ENCODE measurements at places on chromosomes 7 and 10.

DNA sequence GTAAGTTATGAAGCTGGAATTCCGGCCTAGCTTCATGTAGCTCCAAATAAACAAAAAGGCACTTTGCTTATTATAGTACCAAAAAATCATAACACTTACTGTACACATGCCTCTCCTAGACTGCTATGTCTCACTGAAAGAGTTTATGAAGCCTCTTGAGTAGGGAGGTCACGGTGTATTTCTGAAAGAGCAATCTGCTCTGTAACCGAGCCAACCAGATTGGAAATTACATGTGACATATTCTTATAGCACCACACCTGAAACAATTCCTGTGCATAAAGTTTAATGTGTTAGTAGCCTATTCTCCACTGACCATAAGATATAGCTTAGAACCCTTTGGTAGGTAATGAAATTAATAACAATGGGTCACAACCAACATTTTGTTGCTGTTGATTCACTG is 1.3 kb upstream of the FAM3C start:
- no peak for DNase-seq

DNA sequence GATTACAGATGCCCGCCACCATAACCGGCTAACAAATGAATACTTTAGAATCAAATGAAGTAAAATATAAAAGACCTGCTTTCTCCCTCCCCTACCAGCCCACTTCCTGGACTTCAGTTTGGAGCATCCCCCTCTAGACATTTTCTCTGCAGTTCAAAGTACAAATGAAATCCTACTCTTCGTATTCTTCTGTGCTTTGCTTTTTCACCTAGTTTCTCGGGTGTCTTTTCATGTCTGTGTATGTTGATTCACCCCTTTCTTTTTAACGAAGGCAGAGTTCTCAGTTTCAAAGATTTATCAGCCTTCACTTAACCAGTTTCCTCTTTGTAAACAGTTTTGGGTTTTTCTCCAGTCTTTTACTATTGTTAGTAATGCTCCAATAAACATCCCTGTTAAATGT is 145.9 kb upstream of the STK17A start:
- no peak for DNase-seq

DNA sequence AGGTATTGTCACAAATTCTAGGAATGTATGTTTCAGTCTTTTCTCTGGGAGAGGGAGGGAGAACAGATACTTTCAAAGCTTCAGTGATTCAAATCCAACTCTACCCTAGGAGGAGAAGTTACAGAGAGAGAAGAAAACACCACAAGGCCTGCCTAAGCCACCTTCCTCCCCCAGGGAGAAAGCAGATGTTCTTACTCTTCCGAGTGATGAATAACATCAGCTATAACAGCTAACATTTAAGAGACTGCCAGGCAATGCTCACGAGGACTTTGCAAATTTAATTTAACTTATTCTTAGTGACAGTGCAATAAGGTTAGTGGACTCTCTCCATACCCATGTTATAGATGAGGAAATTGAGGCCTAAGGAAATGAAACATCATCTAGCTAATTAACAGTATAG is 36.8 kb downstream of the TAS2R41 start:
- no peak for DNase-seq

DNA sequence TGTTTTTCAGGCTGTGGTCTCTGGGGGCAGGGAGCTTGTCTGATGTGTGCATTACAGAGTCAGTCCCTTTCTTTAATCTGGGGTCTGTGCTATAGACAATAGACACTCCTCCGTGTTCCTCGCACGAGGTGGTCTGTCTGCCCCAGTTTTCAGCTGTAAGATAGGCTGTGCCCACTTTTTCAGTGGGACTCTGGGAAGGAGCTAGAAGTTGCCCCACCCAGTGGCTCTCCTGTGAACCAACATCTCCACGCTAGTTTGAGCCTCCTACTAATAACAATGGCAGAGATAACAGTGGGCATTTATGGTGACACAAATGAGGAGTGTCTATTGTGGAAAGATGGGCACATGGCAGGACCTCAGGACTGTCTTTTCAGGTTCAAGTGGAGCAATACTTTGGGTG is 44.0 kb downstream of the ADRB1 start:
- no peak for DNase-seq

DNA sequence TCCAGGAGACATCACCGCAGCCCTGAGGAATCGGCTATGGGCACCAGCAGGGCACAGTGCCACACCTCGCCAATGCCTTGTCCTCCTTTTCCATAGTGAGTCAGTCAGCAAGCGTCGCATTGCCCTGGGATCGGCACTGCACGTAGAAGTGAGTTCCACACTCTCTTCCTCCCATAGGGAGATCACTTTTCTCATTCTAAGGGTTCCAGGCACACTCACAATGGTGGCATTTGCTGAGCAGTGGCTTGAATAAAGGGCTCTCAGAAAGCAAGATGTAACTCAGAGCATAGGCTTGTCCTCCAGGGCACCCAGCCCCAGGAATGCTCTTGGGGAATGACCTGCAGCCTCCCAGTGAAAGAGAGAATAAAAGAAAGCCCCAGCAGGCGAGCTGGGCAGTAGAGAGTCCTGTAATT is 1.1 kb upstream of the VIM start:
- DNase-seq, result no peak

DNA sequence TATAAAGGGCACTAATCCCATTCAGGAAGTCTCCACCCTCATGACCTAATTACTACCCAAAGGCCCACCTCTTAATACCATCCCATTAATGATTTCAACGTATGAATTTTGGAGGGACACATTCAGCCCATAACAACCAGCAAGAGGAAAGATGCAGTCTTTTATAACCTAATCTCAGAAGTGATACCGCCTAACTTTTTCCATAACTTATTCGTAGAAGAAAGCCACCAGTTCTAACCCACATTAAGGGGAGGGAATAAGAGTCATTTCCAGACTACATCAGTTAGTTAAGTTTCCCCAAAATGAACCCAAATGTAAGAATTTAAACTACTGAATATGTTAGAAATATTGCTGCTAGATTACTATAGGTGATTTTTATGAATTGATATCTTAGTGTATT is 32.1 kb upstream of the LHFPL3 start:
- no peak for DNase-seq

DNA sequence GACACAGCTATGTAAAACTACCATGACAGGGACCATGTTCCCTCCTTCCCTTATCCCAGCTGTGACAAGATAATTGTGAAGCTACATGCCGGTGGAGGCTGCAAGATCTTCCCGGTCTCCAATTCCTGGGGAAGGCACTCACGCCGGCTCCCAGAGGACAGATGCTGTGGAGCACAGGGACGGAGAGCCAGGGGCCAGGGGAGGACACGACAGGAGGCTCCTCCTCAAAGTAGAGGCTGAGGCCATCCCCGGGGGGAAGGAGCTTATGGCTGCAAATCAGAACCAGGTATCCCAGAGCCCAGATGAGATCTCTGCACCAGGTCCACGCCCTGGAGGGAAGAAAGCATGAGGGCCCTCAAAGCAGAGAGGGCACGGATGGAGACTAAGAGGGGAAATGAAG is 286.2 kb downstream of the TCERG1L start:
- no peak for DNase-seq

GRCh38 chr7:87058744-87059524 is 520 bp downstream of the ELAPOR2 start:
- no peak for DNase-seq

GRCh38 chr7:156064971-156065386 is 252.7 kb upstream of the SHH start:
- peak; percentile 62 for DNase-seq

DNA sequence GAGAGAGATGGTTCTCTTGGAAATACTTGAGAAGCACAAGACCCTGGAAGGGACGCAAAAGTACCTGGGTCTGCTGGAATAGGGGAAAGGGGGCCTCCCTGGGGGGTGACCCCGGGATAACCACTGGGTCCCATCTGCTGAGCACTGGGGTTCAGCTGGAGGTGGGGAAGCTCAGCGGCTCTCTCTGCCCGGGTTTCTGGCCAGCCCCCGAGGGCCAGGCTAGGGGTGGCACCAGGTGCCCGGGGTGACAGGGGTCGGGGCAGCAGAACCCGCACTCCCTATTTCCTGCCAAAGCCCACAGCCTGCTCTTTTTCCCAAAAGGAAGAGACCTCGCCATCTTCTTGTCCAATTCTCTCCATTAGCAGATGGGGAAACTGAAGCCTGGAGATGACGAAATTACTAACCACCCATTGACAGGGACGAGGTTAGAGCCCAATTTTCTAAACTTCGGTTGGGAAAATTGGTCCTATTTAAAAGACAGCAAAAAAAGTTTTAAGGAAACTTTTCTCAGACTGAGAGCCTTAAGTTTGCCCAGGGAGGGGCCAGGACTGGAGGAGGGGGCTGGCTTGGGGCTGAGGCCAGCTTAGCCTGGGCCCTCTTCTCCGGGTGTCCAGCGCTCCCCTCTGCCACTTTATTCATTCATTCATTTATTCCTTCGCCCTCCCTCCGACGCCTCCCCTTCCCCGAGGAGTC is 17.8 kb upstream of the GATA3 start:
- DNase-seq, result no peak

DNA sequence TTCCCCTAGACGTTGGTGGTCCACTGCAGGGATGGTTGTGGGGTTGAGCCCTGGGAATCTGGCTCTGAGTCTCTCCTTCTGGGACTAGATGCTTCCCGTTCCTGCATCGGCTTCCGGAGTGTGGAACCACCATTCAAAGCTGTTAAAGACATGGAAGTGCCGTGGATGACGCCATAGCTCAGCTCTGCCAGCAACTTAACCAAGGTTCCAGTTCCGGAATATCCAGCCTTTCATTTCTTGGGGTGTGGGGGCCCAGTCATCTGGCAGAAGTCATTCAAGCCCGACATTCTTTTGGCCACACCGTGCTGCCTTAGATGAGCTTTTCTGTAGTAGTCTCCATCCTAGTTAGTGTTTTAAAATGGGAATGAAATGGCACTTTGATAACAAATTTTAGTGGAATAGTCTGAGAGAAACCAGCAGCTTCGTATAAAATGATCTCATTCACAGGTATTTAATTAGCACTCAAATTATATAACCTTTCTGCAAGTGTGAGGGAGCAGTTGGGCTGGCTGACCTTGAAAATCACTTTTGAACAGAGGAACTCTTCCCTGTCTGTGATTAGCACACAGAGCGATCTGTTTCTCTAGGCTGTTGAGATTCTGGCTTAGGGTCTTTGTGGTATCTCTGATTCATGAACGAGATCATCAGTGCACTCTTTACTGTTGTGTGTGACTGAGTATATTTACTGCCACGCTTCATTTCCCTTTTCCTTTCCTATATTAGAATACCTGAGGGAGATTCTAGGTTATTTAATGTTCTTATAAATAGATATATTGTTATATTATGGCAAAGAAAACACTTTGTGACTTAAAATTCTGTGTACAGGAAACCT is 19.9 kb downstream of the LMTK2 start:
- peak; percentile 10 for DNase-seq

DNA sequence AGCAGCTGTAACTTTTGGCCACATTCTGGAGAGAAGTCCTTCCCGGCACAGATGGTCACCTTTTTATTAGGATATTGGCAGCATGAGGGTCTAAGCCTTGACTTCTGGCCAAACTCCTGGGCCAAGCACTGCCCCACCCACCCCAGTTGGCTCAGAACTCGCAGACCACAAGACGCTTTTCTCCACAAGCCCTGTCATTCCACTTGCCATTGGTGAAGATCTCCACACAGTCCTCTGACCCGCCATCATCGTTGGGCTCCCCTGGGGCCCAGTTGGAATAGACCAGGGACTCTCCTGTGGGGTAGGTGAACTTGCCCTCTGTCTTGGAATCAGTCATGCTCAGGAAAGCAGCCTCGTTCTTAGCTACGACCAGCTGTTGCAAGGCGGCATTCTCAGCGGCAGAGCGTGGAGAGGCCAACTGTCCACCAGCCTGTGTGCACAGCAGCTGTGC is 11.2 kb downstream of the SFTPD start:
- DNase-seq, result no peak

GRCh38 chr7:18941207-18941606 is 176.2 kb downstream of the TWIST1 start:
- peak; percentile 26 for DNase-seq

GRCh38 chr7:67359900-67360299 is 363.3 kb downstream of the TYW1 start:
- no peak for DNase-seq

- no peak for DNase-seq
Measured at GRCh38 chr10:102220612-102221011, 5.5 kb upstream of the ELOVL3 start.

DNA sequence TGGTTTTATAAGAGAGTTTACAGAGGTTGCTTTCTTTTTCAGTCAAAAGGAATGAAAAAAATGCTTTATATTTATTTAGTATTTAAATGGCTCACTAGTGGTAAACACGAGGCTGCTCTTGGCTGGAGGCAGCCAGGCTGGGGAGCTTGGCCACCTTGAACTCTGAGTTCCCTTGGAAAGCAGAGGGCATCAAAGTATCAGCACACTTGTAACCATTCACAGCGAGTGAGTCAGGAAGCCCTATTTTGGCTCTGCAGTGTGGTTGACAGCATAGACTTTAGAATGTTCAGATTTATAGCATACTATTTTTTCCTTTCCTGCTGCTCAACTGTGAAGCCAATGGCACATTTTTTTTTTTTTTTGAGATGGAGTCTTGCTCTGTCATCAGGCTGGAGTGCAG is 51.6 kb downstream of the CYCS start:
- DNase-seq, result peak; percentile 25

DNA sequence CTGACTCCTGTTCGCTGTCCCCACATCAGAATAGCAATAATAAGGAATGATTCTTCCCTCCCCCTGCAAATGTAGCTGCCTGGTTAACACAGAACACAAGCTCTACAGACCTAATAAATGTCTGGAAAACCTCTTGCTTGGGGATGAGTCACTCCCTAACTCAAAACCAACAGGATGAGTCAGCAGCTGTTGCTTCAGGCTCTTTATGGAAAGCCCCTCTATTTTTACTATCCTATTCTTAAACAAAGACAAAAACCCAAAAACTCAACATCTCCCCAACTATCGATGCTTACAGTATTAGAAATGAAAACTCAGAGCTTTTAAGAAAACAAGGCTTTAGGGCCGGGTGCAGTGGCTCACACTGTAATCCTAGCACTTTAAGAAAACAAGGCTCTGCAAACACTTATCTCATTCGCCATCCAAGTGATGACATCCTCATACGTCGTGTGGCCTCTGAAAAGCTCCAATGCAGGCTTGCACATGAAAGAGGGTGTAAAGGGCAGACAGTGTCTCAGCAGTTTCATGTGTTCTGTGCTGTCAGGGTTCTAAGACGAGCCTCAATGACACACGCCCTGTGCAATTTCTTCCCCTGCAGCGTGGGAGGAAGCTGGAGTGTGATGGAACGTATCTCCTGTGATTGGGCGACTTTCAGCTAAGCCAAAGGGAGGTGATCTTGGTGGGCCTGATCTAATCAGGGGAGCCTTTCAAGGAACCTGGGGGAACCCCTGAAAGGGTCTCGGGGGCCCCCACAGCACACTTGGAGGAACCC is 70.1 kb downstream of the AMZ1 start:
- DNase-seq, result peak; percentile 99

- no peak for DNase-seq
Measured at GRCh38 chr7:27590416-27590815, 72.3 kb downstream of the HIBADH start.

DNA sequence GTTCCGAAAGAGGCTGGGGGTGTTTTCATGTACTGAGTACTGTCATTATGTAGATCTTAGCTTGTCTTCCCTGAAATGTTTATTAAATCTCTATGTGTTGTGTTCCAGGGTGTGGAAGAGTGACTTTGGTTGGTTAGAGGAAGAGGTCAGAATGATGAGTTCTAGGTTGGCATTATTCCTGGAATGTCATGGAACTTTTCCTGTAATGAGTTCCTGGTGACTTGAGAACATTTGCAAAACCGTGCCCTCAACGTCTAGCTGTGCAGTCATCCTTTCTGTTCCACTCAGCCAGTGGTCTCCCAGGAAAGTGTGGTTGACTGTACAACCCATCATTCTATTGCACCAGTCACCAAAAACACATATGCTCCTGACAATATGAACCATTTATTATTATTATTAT is 129.6 kb downstream of the BICC1 start:
- DNase-seq, result peak; percentile 68
